ENCODE measurements at places on chromosomes 7 and 10.

DNA sequence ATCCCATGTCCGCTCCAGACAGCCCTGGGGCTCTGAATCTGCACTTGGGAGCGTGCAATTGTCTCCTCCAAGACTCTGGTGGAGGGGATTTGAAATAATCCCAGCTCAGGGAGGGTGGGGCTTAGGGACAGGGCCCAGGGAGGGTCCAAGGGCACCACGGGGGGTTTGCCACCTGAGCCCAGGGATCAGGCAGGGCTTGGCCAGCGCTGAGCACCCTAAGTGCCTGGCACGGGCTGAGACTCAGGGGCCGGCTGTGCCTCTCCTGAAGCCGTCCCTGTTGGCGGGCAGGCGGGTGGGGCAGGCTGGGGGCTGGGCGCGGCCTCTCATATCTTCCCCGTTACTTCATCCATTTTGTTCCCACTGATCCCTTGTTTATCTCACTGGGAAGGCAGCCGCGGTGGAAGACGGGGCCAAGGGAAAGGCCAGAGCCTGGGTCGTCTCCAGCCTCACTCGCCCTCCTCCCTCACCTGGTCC lies 41.8 kb upstream of the ELN start:
- DNase-seq: no peak
- no peak overlapping the region for H3K4me3 ChIP-seq
- peak overlapping the region; percentile 22 for H3K27ac ChIP-seq
- H3K4me1 ChIP-seq: no peaks in the 10 kb centered on the region

- no peak for DNase-seq
- no peak overlapping the region for H3K4me3 ChIP-seq
- H3K4me1 ChIP-seq: no peaks in the 10 kb centered on the region
- no peaks in the 10 kb centered on the region for H3K36me3 ChIP-seq
Measured at GRCh38 chr7:88328787-88329186, 22.1 kb upstream of the STEAP4 start.

GRCh38 chr10:132538790-132539421 lies 1.3 kb downstream of the INPP5A start:
- peak overlapping the region; percentile 60 for H3K4me3 ChIP-seq
- H3K4me1 ChIP-seq: peaks cover 7% of the 10 kb centered on the region
- DNase-seq: no peak
- H3K27me3 ChIP-seq: no peaks in the 10 kb centered on the region
- peak overlapping the region; percentile 90 for H3K27ac ChIP-seq
- no peaks in the 10 kb centered on the region for H3K36me3 ChIP-seq

DNA sequence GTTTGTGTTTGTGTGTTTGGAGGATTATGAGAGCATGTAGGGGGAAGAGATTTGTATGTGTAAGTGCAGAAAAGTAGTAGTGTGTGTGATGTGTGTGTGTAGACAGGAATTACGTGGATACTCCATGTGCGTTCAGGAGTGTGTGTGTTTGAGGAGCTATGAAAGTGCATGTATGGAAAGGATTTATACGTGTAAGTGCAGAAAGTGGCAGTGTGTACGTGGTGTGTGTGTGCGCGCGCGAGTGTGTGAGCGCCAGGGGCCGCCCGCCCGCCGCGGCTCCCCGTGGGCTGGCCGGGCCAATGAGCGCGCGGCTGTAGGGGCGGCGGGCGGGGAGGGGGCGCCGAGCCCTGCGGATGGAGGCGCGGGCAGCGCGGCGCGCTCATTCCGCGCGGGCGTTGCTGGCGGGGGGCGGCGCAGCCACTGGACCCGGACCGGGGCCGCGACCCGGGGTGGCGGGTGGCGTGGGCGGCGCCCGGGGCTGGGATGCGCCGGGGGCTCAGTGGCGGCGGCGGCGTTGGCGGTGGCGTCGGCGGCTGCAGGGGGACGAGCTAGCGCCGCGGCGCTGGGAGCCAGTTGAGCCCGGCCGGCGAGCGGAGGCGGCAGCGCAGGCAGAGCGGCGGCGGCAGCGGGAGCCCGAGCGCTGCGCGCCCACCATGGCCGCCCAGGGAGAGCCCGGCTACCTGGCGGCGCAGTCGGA lies at the start of gene BICC1:
TSS of gene BICC1 (plus strand) at position 382 of the 697 bp plus-strand sequence. CDS start at position 654, 272 bp downstream.
- peak; percentile 23 for DNase-seq
- H3K4me1 ChIP-seq: no peaks in the 10 kb centered on the region
- H3K4me3 ChIP-seq: peak within 1 kb of the TSS; percentile 82
- peak within 1 kb of the TSS; percentile 74 for H3K27ac ChIP-seq

- no peaks in the 10 kb centered on the region for H3K36me3 ChIP-seq
- no peaks in the 10 kb centered on the region for H3K27me3 ChIP-seq
- no peak overlapping the region for H3K4me3 ChIP-seq
Measured at GRCh38 chr7:513521-514166, 6.0 kb downstream of the PDGFA start.

DNA sequence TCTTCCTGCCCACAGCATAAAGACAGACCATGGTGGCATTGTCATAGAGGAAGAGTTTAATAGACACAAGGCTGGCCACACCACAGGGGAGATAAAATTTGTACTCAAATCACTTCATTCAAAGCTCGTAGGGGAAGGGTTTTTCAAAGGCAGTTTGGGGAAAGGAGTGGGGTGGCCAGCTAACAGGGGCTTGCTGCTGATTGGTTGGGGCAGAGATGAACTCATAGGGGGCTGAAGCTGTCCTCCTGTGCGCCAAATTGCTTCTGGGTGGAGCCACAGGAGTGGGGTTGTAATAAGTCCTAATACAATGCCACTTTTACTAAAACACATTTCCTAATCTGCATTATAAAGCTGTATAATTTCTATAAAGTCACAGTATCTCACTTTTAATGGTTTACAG lies 22.5 kb downstream of the PDZD8 start:
- H3K27me3 ChIP-seq: no peaks in the 10 kb centered on the region
- no peak overlapping the region for H3K27ac ChIP-seq
- no peak overlapping the region for H3K4me3 ChIP-seq
- no peaks in the 10 kb centered on the region for H3K4me1 ChIP-seq
- DNase-seq: no peak
- no peaks in the 10 kb centered on the region for H3K36me3 ChIP-seq

- no peaks in the 10 kb centered on the region for H3K4me1 ChIP-seq
- no peak for DNase-seq
- no peaks in the 10 kb centered on the region for H3K27me3 ChIP-seq
- no peak overlapping the region for H3K27ac ChIP-seq
Measured at GRCh38 chr7:106076537-106076936, 35.6 kb downstream of the SYPL1 start.

DNA sequence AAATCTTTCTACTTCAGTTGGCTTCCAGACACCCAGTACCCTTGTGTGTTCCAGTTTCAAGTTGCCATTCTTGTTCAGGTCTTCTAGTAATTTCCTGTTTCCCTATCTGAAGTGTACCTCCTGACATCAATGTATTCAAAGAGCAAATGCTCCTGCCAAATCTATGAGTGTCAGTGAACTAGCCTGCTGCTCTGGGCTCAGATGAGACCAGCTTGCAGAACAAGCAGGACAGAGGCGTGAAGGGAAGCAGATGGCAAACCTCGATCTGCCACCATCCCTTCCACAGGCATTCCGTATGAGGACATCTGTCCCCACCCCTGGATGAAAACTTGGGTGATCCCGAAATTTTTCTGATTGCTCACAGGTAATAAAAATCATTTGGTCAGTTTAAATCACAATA lies 4.4 kb upstream of the MPP7 start:
- H3K4me3 ChIP-seq: no peak overlapping the region
- DNase-seq: no peak
- H3K4me1 ChIP-seq: no peaks in the 10 kb centered on the region
- no peak overlapping the region for H3K27ac ChIP-seq

- peak overlapping the region; percentile 34 for H3K4me3 ChIP-seq
- H3K27me3 ChIP-seq: peaks cover 10% of the 10 kb centered on the region
- H3K27ac ChIP-seq: peak overlapping the region; percentile 67
- DNase-seq: no peak
- no peaks in the 10 kb centered on the region for H3K36me3 ChIP-seq
Measured at GRCh38 chr7:2520131-2520760, 672 bp downstream of the LFNG start.

GRCh38 chr7:7969306-7970236 lies 975 bp downstream of the GLCCI1 start:
- no peaks in the 10 kb centered on the region for H3K4me1 ChIP-seq
- peak overlapping the region; percentile 68 for H3K4me3 ChIP-seq
- H3K27me3 ChIP-seq: no peaks in the 10 kb centered on the region
- peak overlapping the region; percentile 94 for H3K27ac ChIP-seq
- peak; percentile 25 for DNase-seq
- no peaks in the 10 kb centered on the region for H3K36me3 ChIP-seq

- H3K27ac ChIP-seq: no peak overlapping the region
- H3K4me3 ChIP-seq: no peak overlapping the region
- no peaks in the 10 kb centered on the region for H3K27me3 ChIP-seq
- DNase-seq: no peak
- no peaks in the 10 kb centered on the region for H3K4me1 ChIP-seq
- no peaks in the 10 kb centered on the region for H3K36me3 ChIP-seq
Measured at GRCh38 chr7:143258831-143259230, 4.4 kb upstream of the GSTK1 start.

DNA sequence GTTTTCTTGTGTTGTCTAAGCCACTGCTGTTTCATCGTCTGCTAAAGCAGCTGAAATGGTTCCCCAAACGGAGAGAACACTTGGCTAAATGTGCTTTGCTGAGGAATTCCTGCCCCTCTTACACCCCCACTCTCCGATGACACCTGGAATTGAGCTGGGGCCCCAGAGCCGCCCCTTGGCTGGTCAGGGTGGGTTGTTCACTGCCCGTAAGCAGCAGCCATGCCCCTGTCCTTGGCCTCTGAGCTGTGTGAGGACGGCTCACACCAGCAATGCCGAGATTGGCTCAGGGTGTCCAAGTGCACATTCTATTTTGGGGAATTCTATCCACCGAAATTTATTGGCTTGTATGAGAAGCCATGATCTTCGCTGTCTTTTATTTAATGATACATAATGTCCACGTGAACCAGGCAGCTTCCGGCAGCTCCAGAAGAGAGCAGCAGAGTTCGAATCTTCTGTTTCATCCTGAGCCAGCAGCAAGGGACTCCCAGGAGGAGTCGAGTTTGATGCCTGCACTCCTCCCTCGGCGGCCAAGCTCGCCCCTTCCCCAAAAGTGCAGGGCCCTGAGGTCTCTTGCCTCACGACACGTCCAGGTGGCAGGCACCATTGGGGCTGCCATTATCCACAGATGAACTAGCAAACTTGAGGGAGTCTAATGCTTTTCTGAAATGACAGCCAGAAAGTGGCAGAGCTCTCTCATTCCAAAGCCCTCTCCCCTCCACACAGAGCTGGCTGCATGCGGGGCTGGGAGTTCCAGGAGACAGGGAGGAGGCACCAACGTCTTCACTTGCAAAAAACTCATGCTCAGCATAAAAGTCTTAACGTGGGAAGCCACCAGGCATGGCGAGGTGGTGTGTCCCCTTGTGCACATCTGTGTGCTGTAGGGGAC lies 114.0 kb downstream of the WDR37 start:
- no peak overlapping the region for H3K27ac ChIP-seq
- DNase-seq: no peak
- no peaks in the 10 kb centered on the region for H3K4me1 ChIP-seq
- no peaks in the 10 kb centered on the region for H3K36me3 ChIP-seq
- H3K27me3 ChIP-seq: no peaks in the 10 kb centered on the region

DNA sequence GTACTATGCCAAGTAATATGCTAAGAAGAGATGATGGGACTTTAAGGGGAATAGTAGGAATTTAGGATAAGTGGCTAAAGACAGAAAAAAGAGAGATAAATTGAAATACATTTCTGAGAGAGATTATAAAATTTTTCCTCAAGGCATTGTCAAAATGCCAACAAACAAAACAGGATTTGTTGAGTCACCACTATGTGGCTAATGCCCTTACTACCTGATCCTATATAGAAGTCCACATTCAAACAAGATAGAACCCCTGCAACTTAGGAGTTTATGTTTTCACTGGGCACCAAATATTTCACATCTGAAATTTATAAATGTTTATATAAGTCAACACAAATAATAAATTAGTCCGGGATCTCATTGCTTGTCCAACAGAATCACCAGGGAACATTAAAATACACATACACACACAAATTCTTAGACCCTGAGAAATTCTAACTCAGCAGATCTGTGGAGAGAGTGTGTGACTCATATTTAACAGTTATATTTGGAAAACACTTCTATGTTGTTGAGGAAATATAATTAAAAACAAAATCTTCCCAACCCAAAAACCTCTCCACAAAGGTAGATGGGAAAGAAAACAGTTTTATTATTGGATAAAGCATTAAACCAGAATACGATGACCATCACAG lies 154.3 kb downstream of the PPP1R3A start:
- no peak overlapping the region for H3K27ac ChIP-seq
- DNase-seq: no peak
- no peak overlapping the region for H3K4me3 ChIP-seq
- H3K27me3 ChIP-seq: no peaks in the 10 kb centered on the region
- no peaks in the 10 kb centered on the region for H3K4me1 ChIP-seq

- no peak for DNase-seq
- no peaks in the 10 kb centered on the region for H3K4me1 ChIP-seq
- no peaks in the 10 kb centered on the region for H3K27me3 ChIP-seq
Measured at GRCh38 chr10:121422096-121422495, 176.1 kb downstream of the FGFR2 start.

DNA sequence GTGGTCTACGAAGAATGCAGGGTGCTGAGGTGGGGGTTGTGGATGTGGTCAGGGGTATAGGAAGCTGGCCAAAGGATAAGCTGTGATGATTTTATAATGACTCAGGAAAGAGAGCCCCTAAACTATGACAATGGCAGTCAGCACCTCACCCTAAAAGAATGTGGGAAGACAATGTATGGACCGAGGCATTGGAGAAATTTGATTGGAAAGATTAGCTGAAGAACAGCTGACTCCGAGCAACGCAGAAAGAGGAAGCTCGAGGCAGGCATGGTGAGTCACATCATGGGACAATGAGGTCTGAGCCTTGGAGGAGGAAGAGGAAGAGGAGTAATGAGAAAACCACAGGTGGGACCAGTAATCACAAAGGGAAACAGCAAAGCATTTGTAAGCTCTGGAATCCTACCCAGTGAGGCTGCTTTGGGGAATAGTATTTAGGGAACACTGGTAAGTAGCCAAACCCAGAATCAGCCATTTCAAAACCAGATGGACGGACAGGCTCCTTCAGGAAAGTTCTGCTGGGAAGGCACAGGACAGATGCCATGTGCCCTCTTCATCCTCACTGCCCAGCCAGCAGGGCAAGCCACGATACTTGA lies 295.4 kb downstream of the PRPF18 start:
- H3K4me1 ChIP-seq: no peaks in the 10 kb centered on the region
- no peak overlapping the region for H3K4me3 ChIP-seq
- no peak for DNase-seq
- H3K36me3 ChIP-seq: no peaks in the 10 kb centered on the region
- H3K27ac ChIP-seq: no peak overlapping the region
